EL (cell line): ENCODE measurements at places on chromosomes 2 and 18.

- DNase-seq, result peak; percentile 49
These were observed 25.4 kb upstream of the CHN1 start for GRCh38 chr2:175030380-175031271.

- DNase-seq, result no peak
These were observed 30.2 kb upstream of the SSB start for GRCh38 chr2:169768262-169768995.

DNA sequence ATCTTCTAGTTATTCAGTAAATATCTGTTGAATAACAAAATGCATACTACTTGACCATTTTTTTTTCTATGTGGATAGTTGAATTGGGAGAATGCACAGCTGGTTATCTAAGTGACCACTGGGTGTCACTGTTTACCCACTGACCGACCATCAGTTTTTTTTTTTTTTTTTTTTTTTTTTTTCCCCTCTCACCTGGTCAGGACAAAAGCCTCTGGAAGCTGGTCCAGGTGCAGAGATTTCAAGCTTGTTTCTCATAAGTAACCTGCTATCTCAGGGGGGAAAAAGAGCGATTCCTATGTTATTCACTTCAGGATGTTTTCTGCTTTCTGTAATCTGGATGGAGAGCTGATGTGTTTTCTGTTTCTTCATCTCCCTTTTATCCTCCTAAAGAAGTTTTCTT is 256.0 kb downstream of the DCDC2C start:
- DNase-seq, result peak; percentile 0

- peak; percentile 83 for DNase-seq
These were observed 66.2 kb downstream of the CUL3 start for GRCh38 chr2:224518806-224519580.

DNA sequence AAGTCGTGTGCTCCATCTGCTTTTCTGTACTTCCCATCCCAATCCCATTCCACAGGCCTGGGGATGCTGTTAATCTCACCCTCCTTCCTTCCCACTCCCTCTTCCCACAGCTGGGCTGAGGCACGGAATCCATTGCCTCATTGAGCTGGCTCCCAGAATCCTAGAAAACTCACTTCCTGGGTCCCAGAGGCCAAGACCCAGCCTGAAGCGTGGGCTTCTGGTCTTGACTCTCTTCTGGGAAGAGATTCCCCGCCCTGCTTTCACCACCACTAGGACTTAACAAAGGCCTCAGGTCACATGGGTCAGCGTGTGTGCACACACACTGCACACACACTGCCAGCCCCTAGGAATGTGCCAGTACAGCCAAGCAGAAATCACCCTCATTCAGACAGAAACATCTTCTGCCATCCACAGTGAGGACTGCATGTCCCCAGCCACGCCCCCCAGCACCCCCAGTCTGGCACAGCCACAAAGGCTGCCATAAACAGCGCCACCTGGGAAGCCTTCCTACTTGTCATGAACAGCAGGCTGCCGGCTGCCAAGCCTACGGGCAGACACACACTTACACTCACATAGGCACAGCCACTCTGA is 165.8 kb downstream of the TNS1 start:
- DNase-seq, result peak; percentile 14

DNA sequence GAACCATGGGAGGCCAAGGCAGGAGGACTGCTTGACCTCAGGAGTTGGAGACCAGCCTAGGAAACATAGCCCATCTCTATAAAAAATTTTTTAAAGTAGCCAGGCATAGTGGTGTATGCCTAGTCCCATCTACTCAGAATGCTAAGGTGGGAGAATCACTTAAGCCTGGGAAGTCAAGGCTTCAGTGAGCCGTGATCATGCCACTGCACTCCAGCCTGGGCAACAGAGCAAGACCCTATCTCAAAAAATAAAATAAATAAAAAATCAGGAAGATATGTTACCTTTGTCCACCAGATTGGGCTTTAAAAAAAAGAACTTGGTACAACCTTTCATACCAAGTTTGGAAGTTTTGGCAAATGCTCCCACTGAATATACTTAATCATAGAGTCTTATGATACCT is 35.3 kb downstream of the CFAP210 start:
- no peak for DNase-seq

- DNase-seq, result no peak
These were observed 89.5 kb upstream of the STK39 start for GRCh38 chr2:168336786-168337388.

GRCh38 chr18:22434973-22435608 is 17.4 kb upstream of the CTAGE1 start:
- DNase-seq, result peak; percentile 68

DNA sequence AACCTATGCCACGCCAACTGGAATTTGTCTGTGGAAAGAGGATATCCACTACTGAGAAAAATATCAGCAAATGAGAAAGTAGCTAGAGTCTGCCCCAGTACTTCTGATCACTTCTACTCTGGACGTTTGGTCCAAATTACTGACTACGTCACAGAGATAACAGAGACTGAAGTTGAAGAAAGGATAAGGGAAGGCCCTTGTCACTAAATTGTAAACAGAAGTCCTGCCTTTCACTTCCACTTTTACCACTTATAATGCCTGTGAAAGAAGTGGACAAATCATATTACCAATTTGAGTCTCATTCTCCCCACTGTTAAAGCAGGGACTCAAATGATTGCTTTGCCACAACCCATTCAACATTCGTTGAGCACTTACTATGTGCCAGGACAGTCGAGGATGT is 173.9 kb upstream of the ERBB4 start:
- peak; percentile 20 for DNase-seq

- DNase-seq, result no peak
These were observed 4.2 kb downstream of the SP9 start for GRCh38 chr2:174338671-174339560.

- DNase-seq, result no peak
These were observed 63.2 kb downstream of the G6PC2 start for GRCh38 chr2:168964251-168964807.

GRCh38 chr2:28364610-28365009 is 28.0 kb upstream of the FOSL2 start:
- DNase-seq, result peak; percentile 75

DNA sequence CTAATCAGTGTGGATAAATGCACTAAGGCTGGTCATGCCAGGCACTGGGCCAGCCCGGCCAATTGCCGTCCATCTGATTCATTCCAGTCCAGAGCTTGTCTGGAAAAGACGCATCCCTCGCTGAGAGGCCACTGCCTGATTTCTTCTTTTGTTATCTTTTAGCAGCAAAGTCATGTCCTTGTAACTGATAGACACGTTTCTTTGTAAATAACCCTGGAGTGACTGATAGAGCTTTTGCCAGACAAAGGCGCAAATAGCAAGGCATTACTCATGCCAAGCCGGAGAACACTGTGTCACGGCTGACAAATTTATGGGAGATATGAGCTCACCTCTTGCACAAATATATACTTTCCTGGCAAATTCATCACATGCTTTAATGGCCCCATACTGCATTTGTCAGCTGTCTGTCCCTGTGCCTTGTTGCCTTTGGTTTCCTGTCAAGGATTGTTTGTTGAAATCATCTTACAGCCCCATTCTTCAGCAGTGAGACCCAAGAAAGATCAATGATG is 164.4 kb downstream of the ETAA1 start:
- peak; percentile 78 for DNase-seq

DNA sequence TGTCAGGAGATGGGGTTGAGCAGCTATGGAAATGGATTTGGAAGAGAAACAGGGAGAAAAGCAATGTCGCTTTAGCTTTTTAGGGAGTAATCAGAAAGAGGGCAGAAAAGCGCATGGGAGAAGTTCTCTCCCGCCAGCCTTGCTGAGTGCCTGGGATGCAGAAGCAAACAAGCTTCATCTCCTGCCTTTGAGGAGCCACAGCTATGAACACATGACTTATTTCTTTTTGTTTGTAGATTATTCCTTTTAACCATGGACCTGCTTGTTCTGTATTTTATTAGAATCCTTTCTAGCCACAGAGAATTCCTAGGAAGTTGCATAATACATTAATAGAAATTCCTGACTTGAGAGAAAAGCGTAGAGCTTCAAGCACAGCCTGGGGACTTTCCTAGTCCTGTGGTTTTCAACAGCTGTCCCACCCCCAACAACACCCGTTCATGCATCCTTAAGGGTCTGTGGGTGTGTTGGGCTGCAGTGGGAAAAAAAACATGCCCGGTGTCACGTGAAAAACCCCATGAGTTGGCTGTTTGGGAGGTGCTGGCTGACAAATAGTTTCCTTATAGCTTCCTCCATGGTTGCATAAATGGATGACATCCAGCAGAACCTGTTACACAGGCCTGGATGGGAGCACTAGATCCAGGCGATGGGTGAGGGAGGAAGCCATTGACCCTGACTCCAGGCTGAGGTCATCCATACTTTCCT is 14.9 kb downstream of the SLC9A4 start:
- DNase-seq, result peak; percentile 69

DNA sequence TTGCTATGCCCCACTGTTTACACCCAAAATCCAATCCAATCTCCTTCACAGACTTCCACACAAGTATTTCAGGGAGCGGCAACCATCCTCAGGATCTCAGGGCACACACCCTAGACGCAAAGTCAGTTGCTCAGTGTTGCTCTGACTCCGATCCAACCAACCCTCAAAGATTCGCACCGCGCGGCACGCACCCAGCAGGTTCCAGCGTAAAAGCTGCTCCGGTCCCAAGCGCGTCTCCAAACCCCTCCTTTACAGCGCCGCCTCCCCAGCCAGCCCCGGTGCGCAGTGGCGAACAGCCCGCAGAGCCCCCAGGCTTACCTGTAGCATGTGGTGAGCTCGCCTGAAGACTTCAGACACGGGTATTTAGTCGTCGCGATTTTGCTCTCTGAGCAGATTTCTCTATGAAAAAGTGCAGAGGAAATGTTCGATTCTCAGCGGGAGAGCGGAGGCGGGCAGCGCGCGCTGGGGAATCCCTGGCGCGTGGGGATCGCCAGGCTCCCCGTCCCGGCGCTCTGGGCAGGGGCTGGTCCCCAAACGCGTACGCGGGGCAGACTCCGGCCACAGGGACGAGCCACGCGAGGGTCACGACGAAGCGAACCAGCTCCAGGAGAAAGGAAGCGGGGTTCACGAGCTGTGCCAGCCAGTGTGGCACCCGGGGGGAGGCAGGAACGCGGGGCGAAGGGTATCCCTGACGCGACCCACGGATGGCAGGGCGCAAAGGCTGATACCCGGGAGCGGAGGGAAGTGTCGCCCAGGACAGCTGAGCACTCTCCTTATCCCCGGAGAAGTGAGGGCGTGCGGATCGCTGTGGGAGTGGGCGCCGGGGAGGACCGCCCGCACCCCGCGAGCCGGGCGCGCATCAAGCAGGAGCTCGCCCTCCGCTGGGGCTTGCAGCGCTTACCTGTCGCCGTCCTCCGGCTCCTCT is 650 bp downstream of the CCBE1 start:
- DNase-seq, result peak; percentile 69

DNA sequence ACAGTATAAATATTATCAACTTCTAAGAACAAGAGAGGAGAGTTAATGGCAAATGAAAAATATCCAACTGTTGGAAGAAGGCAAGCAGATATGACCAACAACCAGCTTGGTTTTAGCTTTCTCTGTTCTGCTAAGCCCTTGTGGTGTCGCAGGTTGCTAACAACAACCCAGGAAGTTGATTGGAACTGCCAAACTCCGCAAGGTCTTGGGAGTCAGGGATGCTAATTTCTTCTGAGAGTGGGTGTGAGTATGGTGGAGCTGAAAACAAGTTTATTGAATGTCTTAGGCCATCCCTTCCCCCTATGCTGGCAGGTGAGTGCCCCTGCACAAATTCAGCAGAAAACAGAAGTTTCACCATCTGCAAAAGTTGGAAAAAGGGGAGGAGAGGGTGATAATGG is 17.5 kb downstream of the BZW1 start:
- DNase-seq, result no peak

DNA sequence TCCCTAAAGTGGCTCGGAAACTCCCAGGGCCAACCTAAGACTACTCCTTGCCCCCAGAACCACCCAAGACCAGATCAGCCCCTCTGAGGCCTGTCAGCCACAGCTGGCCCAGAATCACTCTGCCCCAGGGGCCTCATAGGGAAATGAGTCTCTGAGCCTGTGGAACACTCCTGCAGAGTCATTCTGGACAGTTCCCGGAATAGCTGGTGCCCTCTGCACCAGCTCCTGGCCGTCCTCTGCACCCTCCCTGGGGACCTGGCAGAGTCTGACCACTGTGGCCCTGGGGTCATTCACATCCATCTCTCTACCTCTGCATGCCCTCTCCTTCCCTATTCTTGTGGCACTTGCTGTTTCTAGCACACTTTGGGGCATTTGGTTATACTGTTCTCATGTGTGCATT is 14.6 kb upstream of the TMEM214 start:
- no peak for DNase-seq

DNA sequence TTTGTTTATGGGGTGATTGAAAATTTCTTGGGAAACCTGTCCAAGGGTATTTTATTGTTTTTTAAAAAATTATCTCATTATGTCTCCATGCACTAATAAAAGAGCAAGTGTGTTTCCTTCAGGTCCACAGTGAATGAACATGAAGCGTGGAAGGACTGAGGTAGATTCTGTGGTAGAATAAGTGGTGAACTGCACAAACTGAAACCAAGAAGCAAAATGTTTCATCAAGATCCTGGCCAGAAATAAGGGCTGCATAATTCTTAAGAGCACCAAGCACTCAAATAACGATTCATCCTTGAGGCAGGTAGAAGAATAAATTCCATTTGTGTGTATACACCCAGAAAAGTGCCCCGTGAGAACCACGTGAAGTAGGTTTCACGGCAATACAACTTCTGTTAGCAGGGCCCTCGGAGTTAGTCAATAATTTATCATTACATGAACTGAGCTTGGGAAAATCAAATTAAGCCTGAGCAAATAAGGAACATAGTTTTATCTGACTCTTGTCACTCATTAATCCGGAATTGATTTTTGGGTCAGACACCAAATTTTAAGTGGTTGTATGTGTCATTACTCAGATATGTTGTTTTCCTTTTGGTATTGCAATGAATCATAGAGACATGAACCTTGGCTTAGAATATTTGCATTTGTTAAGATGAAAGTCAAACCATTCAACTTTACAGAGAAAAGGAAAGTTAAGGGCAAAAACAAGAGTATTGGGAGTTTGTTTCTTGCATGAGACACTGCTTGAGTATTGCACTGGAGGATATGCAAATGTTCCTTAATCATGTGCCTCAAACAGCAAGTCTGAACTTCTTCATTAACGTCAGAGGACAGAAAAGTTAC is 472.6 kb upstream of the NETO1 start:
- peak; percentile 42 for DNase-seq

DNA sequence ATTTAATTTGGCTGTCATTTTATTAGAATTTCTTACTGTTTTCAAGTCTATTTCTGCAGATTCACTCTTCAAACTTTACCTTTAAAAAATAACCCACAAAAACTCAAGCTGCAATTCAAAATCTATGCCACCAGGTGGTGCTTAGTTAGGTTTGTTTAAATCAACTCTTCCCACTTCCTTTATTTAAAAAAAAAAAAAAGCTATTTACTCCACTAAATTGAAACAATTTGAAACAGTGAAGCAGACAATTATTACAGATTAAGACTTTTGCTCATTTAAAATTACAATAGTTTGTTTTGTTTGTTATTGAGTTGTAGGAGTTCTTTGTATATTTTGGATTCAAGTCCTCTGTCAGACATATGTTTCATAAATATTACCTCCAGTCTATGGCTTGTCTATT is 300.0 kb downstream of the PDE11A start:
- DNase-seq, result peak; percentile 29
